DMS153 (cell line): ENCODE measurements at places on chromosomes 12 and 14.

GRCh38 chr14:76829650-76830421 lies 3.6 kb downstream of the LRRC74A start:
- DNase-seq: no peak

- no peak for DNase-seq
Measured at GRCh38 chr12:39287817-39288216, 155.1 kb downstream of the KIF21A start.

GRCh38 chr12:84772281-84772680 lies 140.3 kb downstream of the SLC6A15 start:
- DNase-seq: no peak

GRCh38 chr12:92118826-92119536 lies 26.7 kb downstream of the BTG1 start:
- DNase-seq: no peak
